Activated T-helper 2 cell treated with anti-CD3 and anti-CD28 coated beads, Interferon-gamma antibody, Interleukin-2, Interleukin-4, amounts not matched to agents 10 μg/mL and 5 μg/mL and 100 μg/mL, durations not matched to agents 14 hours and 24 hours and 36 hours (primary cell): ENCODE measurements at places on chromosomes 6 and 20. TPM values are rescaled to one million over a fixed set of nuclear protein-coding genes. Genes with fewer than 3 reads are reported as not detected.
A peak's percentile ranks its signal among the peaks of the same experiment; 100 is the strongest.

DNA sequence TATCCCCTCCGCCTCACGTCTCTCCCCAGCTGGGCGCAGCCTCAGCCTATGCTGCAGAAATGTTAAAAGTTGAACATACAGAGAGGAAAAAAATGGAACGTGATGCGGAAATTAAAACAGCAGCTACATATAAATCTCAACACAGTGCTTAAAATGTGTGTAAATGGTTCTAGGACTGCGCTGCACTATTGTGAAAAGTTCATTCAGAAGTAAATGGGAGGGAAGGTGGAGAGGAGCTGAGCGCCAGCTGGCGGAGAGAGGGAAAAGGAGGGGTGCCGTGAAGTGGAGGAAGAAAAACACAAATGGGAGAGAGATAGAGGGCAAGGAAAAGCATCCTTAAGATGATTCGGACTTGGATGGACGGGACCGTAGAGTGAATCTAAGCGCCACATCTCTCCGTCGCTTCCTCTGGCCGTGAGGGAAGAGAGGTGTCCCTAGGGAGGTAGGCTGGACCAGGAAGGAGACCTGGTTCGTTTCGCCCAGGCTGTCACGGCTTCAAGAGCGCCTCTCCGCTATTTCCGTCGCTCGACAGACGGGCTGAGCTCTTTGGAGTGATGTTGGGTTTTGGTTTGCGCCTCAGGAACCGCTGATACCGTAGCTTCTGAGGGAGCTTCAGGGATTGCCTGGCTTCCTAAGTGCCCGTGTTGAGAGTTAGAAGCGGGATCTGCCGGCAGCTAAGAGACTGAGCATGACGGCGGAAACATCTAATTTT lies 113.7 kb downstream of the TRIM27 start:
- peaks cover 79% of the 10 kb centered on the region for H3K27me3 ChIP-seq
- DNase-seq: no peak
- H3K4me3 ChIP-seq: peak overlapping the region; percentile 46
- H3K27ac ChIP-seq: peak overlapping the region; percentile 27
- H3K4me1 ChIP-seq: peaks cover 16% of the 10 kb centered on the region

DNA sequence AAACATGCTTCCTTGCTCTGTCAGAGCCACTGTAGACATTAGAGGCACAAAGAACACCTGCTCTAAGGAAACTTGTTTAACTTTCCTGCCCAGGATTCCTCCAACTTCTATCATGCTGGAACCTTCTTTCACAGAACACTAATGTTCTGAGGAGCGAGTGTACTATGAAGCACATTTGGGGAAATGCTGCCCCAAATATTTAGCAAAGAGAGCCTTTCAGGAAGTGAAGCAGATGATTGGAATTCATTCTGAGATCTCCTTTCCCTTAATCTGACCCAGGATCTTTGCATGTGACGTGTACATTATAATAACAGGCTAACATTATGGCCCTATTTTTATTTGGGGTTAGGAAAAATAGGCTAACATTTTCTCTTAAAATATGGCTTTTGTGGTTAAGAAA lies 21.0 kb upstream of the FYN start:
- no peak for DNase-seq
- H3K4me3 ChIP-seq: no peak overlapping the region
- H3K27me3 ChIP-seq: peaks cover 12% of the 10 kb centered on the region
- no peak overlapping the region for H3K27ac ChIP-seq
- H3K4me1 ChIP-seq: no peaks in the 10 kb centered on the region

The WFDC5 gene
- not detected in 2 replicates for total RNA-seq

The SLC35B3 gene
- total RNA-seq: 6.3 and 7.0 TPM in 2 replicates

GRCh38 chr20:59165396-59165795 lies 1.8 kb downstream of the ZNF831 start:
- peak overlapping the region; percentile 79 for H3K4me3 ChIP-seq
- H3K36me3 ChIP-seq: peaks cover 17% of the 10 kb centered on the region
- H3K27me3 ChIP-seq: no peaks in the 10 kb centered on the region
- peak overlapping the region; percentile 87 for H3K27ac ChIP-seq
- DNase-seq: no peak

DNA sequence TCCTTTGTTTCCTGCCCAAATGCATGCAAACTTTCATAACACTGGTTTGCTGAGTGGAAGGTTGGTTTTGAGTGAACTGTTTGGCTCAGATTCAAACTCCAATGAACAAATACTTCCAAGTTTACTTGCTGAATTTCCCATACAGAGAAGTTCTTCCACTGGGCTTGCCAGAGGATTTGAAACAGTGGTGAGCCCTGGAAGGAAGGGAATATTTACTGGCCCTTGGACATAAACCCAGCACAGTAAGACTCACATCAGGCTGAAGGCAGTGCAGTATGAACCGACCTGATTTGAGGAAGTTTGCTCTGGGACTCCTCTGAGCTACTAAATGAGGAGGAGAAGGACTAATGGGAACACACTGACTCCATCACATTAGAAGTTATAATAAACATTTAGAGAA lies 3.8 kb downstream of the TRAF3IP2 start:
- peaks cover 59% of the 10 kb centered on the region for H3K4me1 ChIP-seq
- DNase-seq: no peak
- no peaks in the 10 kb centered on the region for H3K27me3 ChIP-seq
- peaks cover 11% of the 10 kb centered on the region for H3K36me3 ChIP-seq
- no peak overlapping the region for H3K4me3 ChIP-seq

DNA sequence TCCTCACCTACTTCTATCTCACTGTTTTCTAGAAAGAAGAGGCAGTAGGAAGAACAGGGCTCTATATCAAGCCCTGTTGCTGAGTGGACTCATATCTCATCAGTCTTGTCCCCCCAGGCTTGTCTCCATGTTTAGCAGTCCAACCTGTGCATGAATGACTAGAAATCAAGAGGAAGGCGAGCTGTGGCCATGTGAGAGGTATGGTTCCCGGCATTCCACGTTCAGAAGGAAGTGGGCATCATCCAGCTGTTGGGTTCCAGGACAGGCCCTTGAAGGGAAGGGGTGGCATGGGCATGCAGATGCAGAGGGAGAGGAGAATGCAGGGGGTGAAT lies 176.6 kb downstream of the MRPL14 start:
- H3K27me3 ChIP-seq: peaks cover 7% of the 10 kb centered on the region
- no peaks in the 10 kb centered on the region for H3K36me3 ChIP-seq
- H3K4me1 ChIP-seq: no peaks in the 10 kb centered on the region
- DNase-seq: no peak

GRCh38 chr6:20309186-20309585 lies 92.5 kb upstream of the E2F3 start:
- no peak overlapping the region for H3K4me3 ChIP-seq
- H3K27ac ChIP-seq: no peak overlapping the region
- peaks cover 31% of the 10 kb centered on the region for H3K27me3 ChIP-seq
- no peaks in the 10 kb centered on the region for H3K36me3 ChIP-seq

DNA sequence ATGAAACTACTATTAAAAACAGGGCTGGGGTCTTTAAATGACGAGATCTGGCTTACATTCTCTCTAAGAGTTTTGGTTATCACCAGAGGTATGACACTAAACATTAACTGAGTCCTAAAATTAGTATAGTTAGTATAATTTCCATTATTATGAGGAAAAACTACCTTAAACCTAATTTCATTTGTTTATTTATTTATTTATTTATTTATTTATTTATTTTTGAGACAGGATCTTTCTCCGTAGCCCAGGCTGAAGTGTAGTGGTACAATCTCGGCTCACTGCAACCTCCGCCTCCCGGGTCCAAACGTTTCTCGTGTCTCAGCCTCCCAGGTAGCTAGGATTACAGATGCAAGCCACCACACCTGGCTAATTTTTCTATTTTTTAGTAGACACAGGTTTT lies 85.5 kb downstream of the RNGTT start:
- no peak overlapping the region for H3K4me3 ChIP-seq
- no peak for DNase-seq
- H3K4me1 ChIP-seq: peaks cover 11% of the 10 kb centered on the region
- no peak overlapping the region for H3K27ac ChIP-seq
- H3K36me3 ChIP-seq: peaks cover 3% of the 10 kb centered on the region

DNA sequence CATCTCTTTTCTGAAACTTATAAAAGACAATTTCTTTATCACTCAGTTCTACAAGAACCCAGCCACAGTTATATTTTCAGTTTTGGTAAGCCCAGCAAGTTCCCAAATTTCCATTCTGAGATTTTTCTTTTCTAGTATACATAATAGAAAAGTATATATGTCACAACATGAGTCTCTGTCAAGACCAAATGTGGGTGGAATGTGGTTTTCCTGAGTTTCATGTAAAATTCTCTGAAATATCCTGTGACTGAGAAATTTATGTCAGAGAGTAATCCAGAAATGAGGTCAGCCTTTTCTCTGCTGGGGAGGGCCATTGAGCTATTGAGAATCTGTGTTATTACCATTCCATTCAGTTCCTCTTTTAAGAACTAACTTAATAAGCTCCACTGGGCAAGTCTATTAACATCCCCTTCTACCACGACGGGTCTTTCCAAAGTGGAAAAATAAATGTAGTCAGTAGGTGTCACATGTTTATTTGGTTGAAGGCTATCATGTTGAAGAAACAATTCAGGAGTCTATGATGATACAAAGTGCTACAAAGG lies 100.7 kb upstream of the HMGN3 start:
- H3K4me3 ChIP-seq: no peak overlapping the region
- H3K36me3 ChIP-seq: no peaks in the 10 kb centered on the region
- H3K27me3 ChIP-seq: peaks cover 2% of the 10 kb centered on the region
- H3K27ac ChIP-seq: no peak overlapping the region

DNA sequence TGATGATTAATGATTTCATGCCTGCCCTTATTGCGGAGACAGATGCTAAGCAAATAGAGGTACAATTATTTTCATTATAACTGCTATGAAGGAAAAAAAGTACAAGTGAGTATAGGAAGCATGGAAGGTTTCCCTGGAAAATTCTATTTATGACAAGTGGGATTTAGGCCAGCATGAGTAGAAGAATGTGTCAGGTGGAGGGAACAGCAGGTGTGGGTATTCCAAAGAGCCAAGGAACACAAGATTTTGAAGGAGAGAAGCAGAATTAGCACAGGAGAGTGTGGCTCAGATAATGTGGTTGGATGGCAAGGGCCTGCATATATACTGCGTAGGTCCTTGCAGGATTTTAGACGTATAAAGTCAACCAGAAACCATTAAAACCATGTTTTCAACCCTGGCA lies 11.4 kb downstream of the PLCB1 start:
- no peak overlapping the region for H3K4me3 ChIP-seq
- no peak for DNase-seq
- peaks cover 9% of the 10 kb centered on the region for H3K27me3 ChIP-seq
- H3K27ac ChIP-seq: no peak overlapping the region

GRCh38 chr6:17705778-17706579 lies 746 bp downstream of the NUP153 start:
- H3K36me3 ChIP-seq: peaks cover 51% of the 10 kb centered on the region
- no peaks in the 10 kb centered on the region for H3K27me3 ChIP-seq
- peak overlapping the region; percentile 94 for H3K4me3 ChIP-seq
- peaks cover 27% of the 10 kb centered on the region for H3K4me1 ChIP-seq
- H3K27ac ChIP-seq: peak overlapping the region; percentile 98

DNA sequence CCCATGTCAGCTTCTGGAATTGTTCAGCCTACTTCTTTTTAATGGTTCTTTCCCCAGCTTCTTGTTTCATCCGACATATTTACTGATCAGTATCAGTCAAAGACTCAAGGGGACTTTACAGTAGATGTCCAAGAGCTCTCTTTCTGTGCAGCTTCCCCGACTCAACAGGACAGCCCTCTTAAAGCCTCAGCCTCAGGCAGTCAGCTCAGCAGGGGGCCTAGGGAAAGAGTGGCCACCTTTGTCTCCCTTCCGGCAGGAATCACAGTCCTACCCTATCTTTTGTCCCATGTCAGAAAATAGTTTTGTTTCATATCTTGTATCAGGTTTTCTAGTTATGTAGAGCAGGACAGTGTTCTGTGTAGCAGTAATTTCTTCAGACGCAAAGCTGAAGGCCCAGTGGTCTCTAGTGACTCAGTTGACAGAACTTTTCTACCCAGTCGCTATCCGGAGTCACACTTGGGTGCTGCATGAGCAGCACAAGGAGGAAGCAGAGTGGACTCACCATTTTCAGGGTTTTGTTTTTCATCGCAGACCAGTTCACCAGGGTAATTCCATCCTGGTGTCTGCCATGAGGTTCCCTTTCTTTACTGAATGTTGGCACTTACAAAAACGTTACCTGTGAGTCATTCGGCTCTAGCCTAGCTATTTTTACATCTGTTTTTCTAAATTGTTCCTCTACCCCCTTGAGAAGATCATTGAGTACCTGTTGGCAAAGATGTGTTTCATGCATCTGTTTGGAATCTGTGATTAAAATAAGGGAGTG lies 47.7 kb downstream of the SPATA2 start:
- peaks cover 8% of the 10 kb centered on the region for H3K4me1 ChIP-seq
- no peak overlapping the region for H3K27ac ChIP-seq
- DNase-seq: no peak
- H3K36me3 ChIP-seq: peaks cover 38% of the 10 kb centered on the region

DNA sequence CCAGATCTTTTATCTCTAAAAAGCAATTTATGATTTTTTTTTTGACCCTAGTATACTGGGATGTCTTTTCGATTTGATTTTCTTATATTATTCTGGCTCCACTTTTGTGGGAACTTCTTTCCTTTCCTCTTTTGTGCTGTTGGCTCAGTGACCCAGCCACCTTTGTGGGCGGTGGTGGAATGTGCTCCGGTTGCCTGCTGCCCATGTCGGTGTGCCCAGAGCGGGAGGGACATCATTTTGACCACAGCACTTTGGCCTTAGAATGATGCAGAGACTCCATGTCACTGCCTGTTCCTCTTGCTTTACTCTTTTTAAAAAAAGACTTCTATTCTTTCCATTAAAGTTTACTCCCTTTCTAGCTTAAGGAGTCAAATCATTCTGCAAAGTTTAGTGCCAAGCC lies 198.0 kb downstream of the FARS2 start:
- no peaks in the 10 kb centered on the region for H3K36me3 ChIP-seq
- DNase-seq: no peak
- no peak overlapping the region for H3K4me3 ChIP-seq
- no peak overlapping the region for H3K27ac ChIP-seq
- H3K27me3 ChIP-seq: no peaks in the 10 kb centered on the region

GRCh38 chr20:64106981-64107735 lies at the start of gene NPBWR2:
Gene NPBWR2 (minus strand): TSS chr20:64107565. CDS start chr20:64106831, 734 bp downstream.
- no peak within 1 kb of the TSS for H3K27ac ChIP-seq
- H3K27me3 ChIP-seq: peaks cover 16% of the 10 kb centered on the region
- DNase-seq: peak; percentile 10
- H3K4me3 ChIP-seq: no peak within 1 kb of the TSS
- no peaks in the 10 kb centered on the region for H3K36me3 ChIP-seq
- peaks cover 2% of the 10 kb centered on the region for H3K4me1 ChIP-seq

The TGM2 gene
- not detected in 2 replicates for total RNA-seq

GRCh38 chr6:127243501-127243900 lies 23.2 kb upstream of the RNF146 start:
- no peak overlapping the region for H3K4me3 ChIP-seq
- no peak for DNase-seq
- H3K27me3 ChIP-seq: peaks cover 4% of the 10 kb centered on the region
- H3K36me3 ChIP-seq: no peaks in the 10 kb centered on the region
- H3K27ac ChIP-seq: no peak overlapping the region

DNA sequence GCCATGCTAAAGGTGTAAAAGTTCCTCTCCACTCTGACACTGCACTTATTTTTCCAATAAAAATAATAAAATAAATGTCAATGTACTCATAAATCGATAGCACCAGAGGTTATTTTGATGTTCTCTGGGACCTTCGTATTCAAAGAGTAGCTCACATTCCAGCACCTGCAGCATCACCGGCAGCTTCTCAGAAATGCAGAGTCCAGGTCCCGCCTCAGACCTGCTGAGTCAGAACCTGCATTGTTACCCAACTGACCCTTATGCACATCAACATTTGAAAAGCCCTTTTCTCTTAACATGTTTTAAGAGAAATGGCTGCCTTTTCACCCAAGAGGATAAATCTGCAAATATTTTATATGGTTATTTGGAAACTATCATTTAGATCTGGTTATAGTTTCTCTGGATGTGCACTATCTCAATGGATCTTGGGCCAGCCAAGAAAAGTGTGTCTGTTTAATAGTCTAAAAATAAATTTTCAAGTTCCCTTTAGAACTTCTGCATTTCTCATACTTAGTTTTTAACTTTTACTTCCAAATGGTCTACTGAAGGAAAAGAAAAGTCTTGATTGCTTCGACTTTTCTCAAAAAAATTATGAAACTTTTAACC lies 216.2 kb upstream of the PRDM1 start:
- peaks cover 20% of the 10 kb centered on the region for H3K4me1 ChIP-seq
- no peak overlapping the region for H3K4me3 ChIP-seq
- peaks cover 6% of the 10 kb centered on the region for H3K36me3 ChIP-seq
